ENCODE measurements at places on chromosomes 16 and 17. TPM values are rescaled to one million over a fixed set of nuclear protein-coding genes. Genes with fewer than 3 reads are reported as not detected.

HSD3B7 gene
- total RNA-seq = 84.8 TPM

GRCh38 chr16:73356401-73357079 is 308.6 kb upstream of the ZFHX3 start:
- no peak for DNase-seq

- DNase-seq = no peak
Measured at GRCh38 chr16:46844771-46845170, 13.8 kb upstream of the C16orf87 start.

GRCh38 chr17:78957128-78957527 is 22.6 kb downstream of the LGALS3BP start:
- no peak for DNase-seq

KLHL10 gene
- total RNA-seq = 0.17 TPM

ACSM2A gene
- 30.1 TPM for total RNA-seq

DNA sequence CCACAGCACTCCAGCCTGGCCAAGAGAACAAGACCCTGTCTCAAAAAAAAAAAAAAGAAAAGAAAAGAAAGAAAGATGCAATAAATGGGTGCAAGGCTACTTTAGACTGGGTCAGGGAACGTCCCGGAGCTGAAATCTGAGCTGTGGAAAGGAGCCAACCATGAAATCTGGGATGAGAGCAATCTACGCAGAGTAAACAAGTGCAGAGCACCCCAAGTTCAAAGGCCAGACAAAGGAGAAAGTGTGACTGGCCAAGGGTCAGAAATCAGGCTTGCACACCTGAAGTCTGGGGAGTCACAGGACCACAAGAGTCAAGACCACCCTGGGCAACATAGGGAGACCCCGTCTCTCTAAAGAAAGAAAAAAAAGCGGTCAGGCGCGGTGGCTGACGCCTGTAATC is 2.8 kb downstream of the SHMT1 start:
- no peak for DNase-seq

SEPTIN12 gene
- not detected for total RNA-seq

TNFRSF17 gene
- 0.28 TPM for total RNA-seq

- no peak for DNase-seq
Measured at GRCh38 chr16:5502467-5502869, 404.9 kb upstream of the EEF2KMT start.

GRCh38 chr16:763369-764183 is 3.0 kb downstream of the MSLN start:
- DNase-seq = no peak

DNA sequence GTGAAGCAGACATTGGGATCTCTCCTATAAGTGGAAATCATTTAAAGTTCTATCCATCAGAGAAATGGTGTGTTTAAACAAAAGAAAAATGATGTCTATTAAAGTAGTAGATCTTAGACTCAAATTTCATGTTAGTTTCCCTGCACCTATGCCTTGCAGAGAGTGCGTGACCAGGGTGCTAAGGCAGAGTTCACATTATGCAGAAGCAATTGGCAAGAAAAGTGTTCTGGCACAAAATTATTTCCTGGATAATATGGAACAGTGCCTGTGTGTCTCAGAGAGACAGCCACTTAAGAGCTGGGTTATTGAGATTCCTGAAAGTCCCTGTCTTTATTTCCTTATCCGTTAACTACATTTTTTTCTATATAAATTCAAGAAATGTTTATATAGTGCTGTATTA is 457.0 kb downstream of the CDH8 start:
- no peak for DNase-seq

- no peak for DNase-seq
Measured at GRCh38 chr17:43935204-43935925, 6.9 kb downstream of the PPY start.

- no peak for DNase-seq
Measured at GRCh38 chr16:85521552-85522307, 91.4 kb upstream of the GSE1 start.

All from liver (tissue), 10 donors.